ENCODE measurements at places on chromosomes 5 and 9. TPM values are rescaled to one million over a fixed set of nuclear protein-coding genes. Genes with fewer than 3 reads are reported as not detected.

SLF1 gene
- total RNA-seq: 3.6 TPM

FCN1 gene
- not detected for total RNA-seq

KIAA1191 gene
- total RNA-seq: 51.9 TPM

TRIM7 gene
- 1.2 TPM for total RNA-seq

DIRAS2 gene
- total RNA-seq: 6.7 TPM

IRX4 gene
- not detected for total RNA-seq

NME5 gene
- 1.6 TPM for total RNA-seq

IL3 gene
- total RNA-seq: not detected

SLC34A1 gene
- not detected for total RNA-seq

HSPA4 gene
- total RNA-seq: 114 TPM

ACTBL2 gene
- total RNA-seq: 1.1 TPM

ORM1 gene
- not detected for total RNA-seq

CHSY3 gene
- total RNA-seq: 7.7 TPM

PMPCA gene
- 47.1 TPM for total RNA-seq

PCDHB6 gene
- 0.09 TPM for total RNA-seq

ARL10 gene
- 9.5 TPM for total RNA-seq

GPR150 gene
- total RNA-seq: 0.28 TPM

TSSK1B gene
- 0.09 TPM for total RNA-seq

NMUR2 gene
- total RNA-seq: not detected

CRB2 gene
- total RNA-seq: under 0.01 TPM

GMCL2 gene
- not detected for total RNA-seq
